ENCODE measurements at places on chromosomes 12 and 14.

- no peak for DNase-seq
Measured at GRCh38 chr12:53234271-53234914, 2.4 kb upstream of the RARG start.

DNA sequence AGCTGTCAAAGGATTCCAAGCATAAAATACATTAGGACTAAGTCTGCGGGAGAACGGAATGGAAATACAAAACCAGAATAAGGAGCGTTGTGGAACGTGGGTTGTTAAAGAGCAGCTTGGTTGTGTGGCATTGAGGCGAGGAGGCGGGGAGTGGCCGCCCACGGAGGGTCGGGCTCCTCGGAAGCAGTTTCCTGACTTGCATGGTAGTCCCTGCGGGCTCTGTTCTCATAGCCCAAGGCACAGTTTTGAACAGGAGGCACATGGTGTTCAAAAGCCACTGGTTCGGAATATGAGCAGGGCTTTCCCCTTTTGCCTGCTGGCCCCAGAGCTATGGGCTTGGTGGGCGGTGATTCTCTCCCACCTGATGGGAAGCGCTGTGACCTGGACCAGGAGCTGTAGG is 12.2 kb downstream of the DDX51 start:
- DNase-seq: no peak

DNA sequence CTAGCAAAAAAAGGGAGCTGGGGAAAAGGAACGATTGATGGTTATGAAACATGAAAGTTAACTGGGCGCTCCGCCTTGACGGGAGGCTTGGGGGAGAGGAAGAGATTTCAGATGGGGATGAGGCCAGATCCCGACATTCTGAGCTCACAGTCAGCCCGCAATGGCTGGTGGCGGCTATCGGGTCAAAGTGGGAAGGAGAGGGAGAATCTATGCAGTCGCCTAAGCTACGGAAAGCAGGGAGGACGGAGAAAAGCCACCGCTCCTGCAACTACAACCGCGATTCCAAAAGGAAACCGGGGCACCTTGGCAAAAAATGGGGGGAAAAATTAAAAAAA is 502 bp downstream of the MPHOSPH9 start:
- no peak for DNase-seq

DNA sequence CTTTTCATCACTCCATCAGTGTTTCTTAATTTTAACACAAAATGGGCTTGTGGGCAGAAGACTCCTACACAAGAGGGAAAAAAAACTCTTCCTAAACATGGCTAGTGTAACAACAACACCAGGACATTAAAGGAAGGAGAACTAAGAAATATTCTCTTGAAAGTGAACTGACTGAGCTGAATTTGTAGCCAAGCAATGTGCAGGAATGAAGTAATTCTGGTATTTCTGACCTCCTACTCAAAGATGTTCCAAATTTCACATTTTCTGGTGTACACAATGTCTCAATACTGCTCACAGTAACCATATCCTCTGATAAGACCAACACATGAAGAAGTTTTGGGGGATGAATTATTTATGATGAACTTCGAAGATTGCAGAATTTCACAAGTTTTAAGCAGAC is 357.3 kb downstream of the DUSP6 start:
- DNase-seq: no peak

DNA sequence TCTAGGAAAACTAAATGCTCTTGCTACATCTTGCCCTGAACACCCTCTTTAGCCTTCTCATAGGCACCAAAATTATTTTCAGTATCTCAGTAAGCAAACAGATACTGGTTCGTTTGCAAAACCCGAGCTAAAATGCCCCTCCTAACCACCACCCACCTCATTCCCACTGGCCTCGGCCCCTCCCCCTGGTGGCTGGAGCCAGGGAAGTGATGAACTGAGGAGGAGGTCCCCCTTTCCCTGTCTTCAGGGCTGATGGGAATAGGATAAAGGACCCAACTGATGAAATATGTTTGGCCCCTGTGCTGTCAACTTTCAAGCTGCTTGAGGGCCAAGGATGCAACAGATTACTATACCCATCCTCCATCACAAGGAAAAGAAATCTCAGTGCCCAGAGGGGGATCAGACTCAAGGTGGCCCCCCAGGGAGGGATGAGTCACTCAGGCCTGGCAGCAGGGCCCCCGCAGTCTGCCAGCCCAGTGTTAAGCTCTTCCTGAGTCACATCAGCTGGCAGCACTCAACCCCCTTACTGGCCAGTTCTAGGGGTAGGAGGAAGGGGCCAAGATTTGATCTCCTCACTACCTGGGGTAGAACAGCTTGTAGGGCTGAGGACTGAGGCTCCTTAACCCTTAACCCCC is 1.7 kb downstream of the ANKRD52 start:
- DNase-seq: no peak

DNA sequence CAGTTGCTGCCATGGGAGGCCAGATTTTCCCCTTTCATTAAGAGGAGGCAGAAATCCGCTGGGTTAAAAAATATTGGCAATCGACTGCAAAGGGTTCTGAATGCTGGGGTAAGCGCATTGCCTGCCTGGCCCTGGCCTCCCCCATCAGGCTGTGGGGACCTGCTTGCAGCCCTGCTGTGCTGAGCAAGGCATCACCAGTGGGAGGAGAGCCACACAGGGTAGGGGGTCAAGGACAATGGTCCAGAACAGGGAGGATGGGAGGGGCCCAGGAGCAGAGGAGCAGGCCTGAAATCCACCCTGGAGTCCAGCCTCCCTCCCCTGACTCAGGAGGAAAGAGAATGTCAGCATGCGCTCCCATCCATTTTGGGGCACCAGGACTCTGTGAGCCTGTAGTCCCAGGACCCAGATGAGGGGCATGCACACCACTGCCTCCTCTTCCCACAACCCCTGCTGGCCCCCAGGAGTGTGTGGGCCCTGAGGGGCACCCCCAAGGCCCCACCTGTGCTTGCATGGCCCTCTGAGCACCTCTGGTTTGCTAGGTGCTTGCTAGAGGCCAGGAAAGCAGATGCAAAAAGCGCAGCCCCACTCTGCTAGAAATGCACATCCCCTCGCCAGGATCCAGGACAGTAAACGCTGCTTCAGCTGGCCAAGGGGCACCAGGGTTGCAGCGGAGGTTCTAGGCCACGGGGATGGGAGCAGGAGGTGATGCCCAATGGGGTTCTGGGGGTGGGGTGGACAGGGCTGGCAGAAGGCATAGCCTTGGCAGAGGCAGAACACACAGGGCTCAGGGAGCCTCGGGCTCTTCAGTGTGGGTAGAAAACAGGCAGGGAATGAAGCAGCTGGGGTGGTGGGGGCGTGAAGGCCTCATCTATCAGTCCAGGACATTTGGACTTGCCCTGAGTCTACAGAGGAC is 14.6 kb downstream of the TESC start:
- no peak for DNase-seq
